ENCODE measurements at places on chromosomes 11 and 22.

GRCh38 chr11:123438131-123438627 is 8.1 kb downstream of the GRAMD1B start:
- no peak for DNase-seq

DNA sequence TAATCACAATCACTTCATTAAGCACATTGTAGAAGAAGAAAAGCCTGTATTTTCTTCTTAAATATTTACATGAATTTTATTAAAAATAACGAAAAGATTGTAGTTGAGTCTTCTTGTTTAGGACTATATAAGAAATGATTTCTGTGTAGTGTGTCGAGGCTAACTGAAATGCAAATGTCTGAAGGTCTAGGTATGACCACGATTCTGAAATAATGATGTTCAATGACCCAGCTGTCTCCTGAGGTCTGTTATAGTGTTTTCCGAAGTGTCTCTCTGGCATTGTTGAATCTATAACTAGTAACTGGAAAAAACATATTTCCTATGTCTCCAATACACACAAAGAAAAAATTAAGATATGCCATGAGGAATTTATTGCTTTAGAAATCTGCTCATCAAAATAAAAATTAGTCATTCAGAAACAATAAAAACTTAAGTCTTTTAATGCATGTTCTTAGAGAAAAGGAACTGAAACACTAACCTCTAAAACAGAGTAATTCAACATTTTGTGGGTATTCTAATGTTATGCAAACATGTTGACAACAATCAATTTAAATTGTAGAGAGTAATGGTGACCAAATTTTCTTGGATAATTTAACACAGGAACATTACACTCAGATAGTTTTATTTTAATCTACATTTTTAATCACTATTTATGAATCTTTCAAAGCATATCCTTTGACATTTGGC is 55.0 kb downstream of the CASP12 start:
- DNase-seq = no peak

DNA sequence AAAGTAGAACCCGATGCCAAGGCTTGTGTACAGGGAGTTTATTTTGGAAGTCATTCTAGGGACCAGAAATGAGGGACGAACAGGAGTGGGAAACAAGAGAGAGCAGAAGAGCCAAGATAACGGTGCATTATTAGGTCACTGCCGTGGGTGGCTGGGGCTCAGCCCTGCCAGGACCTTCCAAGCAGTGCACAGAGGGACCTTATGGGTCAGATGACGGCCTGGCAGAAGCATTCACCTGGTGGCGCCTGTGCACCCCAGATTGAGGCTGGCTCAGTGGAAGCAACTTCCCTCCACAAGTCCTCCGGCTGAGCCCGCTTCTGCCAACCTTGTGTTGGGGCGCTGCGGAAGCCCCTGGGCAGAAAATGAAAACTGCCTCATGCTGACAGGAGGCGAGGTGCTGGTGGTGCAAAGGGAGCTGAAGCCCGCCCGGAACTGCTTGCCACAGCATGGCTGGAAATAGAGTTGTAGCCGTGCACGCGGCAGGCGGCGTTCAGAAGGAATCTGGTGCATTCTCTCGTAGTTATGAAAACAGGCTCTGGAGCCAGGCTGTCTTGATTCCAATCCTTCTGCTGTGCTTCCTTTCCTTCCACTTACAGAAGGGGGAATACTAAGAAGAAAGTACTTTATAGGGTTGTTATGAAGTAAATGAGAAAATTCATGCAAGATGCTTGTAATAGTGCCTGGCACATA is 22.2 kb upstream of the TP53I11 start:
- no peak for DNase-seq

DNA sequence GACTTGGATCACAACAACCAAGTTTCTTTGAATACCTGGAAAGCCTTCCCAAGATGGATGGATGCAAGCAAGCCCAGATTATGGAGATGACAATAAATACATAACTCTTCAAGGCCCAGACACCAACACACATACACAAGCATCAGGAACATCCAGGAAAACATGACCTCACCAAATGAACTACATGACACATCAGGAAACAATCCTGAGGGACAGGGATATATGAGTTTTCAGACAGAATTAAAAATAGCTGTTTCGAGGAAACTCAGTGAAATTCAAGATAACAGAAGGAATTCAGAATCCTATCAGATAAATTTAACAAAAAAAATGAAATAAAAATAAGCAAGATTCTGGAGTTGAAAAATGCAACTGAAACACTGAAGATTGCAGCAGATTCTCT is 659.4 kb downstream of the METTL15 start:
- DNase-seq = no peak

DNA sequence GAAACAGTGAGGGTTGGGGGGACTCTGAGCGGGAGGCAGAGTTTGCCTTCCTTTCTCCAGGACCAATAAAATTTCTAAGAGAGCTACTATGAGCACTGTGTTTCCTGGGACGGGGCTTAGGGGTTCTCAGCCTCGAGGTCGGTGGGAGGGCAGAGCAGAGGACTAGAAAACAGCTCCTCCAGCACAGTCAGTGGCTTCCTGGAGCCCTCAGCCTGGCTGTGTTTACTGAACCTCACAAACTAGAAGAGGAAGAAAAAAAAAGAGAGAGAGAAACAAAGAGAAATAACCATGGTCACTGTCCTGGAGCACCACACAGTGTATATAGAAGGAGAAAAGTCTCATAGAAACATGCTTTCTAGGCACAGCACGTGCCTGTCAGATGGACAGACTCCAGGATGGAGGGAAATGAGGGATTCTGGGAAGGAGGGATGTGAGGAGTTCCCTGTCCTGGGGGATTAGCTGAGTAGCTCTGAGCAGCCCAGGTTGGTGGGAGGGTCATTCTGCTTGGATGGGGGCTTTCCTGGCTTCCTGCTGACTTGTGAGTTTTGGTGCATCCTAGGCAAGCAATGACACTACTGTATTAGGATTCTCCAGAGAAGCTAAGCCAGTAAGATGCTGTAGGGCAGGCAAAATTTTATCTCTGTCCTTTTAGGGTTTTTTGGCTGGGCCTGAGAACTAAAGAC is 3.1 kb downstream of the GSTP1 start:
- no peak for DNase-seq

- DNase-seq = no peak
Observed at GRCh38 chr22:47041271-47042115, 279.0 kb downstream of the TBC1D22A start.

- no peak for DNase-seq
Observed at GRCh38 chr11:119694334-119694733, 34.7 kb downstream of the NECTIN1 start.

DNA sequence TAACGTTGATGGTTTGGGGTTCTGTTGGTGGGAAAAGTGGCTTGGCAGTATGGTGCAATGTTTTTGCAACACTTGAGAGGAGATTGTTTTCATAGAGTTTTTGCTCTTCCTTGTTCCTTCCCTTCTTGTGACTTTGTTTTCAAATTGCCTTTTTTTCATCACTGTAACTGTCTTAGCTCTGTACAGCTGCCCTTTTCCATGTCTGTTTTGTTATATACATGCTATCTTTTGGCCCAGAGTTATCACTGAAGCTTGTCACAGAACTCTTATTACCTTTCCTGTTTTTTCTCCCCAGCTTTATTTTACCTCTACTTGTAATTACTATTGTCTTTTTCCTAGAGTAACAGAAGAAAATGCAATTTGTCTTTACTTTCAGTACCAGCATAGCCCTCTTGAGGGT is 154.1 kb downstream of the DDX10 start:
- no peak for DNase-seq

GRCh38 chr11:8247312-8247711 is 16.4 kb downstream of the LMO1 start:
- DNase-seq = no peak

DNA sequence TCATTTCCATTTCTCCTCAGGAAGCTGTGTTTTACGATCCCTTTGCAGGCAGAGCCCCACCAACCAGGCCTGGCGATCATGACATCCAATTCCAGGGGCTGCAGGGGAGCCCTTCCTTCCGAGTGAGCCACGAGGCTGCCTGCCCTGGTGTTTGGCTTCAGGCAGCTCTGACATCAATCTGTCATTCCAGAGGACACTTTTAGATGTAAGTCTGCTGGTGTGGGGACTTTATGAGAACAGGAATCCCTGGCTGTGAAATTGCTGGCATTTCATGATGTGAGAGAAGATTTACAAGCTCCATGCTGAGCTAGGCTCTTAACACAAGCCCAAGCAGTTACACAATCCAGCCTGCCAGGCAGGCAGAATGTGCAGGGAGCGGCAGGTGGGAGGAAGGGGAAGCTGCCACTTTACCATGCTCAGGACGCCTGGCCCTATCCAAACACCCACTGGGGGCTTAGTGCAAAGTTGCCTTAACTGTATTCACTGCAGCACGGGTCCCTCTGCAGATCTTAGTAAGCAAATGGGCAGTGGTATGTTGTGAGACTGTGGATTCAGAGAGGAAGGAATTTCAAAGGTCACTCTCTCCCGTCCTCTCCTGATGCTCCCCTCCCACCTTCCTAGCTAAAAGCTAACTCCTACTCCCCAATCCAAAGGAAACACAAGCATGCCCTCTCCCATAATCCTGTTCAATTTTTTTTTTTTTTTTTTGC is 43.4 kb upstream of the MICAL2 start:
- DNase-seq = no peak

GRCh38 chr11:16058671-16059070 is 297.7 kb downstream of the SOX6 start:
- no peak for DNase-seq

DNA sequence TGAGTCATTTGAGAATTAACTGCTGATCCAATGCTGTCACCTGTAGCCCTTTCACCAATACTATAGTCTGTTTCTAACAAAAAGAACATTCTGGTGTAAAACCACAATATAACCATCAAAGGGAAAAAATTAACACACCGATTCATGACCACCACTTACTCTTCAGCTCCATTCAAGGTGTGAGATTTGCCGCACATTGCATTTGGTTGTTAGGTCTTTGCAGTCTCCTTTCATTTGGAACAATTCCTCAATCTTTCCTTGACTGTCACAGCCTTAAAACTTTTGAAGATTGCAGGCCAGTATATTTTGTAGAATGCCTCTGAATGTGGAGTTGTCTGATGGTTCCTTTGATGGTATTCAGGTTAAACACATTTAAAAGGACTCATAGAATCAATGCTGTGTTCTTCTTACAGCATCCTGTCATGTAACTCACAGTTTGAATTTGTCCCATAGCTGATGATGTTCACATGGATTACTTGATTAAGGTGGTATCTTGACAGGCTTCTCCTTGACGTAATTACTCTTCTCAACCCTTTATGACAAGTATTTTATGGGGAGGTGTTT is 63.6 kb downstream of the TNRC6B start:
- DNase-seq = no peak

DNA sequence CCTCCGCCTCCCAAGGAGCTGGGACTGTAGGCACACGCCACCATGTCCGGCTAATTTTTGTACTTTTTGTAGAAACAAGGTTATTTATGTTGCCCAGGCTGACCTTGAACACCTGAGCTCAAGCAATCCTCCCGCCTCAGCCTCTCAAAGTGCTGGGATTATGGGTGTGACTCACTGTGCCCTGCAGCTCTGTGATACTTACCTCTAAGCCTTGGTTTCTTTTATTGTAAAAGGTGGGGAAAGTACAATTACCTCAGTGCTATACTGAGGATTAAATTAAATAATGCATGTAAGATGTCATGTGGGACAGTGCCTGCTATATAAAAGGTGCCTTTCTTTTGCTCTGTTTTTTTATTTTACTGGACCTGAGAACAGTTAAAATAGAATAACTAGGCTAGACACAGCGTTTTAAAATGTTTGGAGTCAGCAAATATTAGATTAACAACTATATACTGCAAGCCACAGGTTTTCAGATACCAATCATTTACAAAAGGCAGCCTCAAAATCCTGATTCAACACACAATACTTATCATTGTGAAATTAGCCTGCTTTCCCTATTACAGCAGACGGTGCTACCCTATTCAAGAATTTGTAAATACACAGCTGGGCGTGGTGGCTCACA is 30.0 kb downstream of the PRR14L start:
- no peak for DNase-seq

GRCh38 chr11:129395432-129395831 is 19.8 kb downstream of the BARX2 start:
- DNase-seq = no peak

DNA sequence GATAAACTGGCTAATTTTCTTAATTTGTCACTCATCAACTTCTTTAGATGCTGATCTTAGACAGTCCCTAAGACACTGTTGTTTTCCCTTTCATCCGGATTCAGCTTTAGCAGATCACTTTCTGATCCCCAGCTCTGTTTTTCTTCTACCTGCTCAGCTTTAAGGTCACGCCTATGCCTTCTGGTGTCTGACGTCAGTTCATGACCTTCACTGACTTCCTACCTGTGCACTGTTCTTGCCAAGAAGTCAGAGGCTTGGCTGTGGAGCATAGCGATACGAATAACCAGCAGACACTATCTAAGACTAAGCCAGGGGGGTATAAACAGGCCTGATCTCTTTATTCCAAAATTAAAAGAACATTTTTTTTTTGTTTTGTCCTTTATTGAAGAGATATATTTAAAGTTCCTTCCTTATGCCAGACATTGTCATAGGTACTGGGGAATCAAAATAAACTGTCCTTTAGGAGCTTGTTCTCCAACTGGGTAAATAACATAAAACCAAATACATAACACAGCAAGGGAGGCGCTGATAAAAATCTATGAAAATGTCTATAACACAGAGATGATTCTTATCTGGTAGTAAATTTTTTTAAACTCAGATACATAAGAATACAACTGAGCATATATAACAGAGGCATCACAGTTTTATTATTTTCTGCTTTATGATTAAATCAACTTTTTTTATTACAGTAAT is 352.2 kb upstream of the CTSC start:
- DNase-seq = no peak

DNA sequence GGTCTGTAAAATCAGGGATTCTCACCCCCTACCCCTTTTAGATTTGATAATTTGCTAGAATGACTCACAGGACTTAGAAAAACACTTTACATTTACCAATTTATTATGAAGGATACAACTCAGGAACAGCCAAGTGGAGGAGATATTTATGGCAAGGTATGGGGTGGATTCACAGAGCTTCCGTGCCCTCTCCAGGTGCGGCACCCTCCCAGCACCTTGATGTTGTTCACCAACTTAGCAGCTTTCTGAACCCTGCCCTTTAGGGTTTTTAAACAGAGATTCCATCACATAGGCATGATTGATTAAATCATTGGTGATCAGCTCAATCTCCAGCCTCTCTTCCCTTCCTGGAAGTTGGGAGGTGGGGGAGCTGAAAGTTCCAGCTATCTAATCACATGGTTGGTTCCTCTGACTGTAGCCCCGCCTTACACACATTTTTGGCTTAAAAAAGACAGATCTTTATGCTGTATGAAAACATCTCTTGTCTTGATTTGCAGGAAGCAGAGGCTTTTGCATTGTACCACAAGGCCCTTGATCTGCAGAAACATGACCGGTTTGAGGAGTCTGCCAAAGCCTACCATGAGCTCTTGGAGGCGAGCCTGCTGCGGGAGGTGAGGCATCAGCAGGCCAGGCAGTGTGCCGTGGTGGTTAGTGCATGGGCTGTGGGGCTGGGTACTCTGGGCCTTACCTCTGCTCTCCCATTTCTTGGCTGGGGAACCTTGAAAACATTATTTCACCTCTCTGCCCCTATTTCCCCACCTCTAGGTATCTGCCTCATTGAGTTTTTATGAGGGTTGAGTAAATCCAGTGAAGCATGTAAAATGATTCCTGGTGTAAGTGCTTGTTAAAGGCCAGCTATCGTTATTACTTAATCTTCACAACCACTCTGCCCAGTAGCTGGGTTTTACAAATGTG is 27.0 kb downstream of the CABIN1 start:
- no peak for DNase-seq

GRCh38 chr11:77340501-77340900 is 39.0 kb upstream of the GDPD4 start:
- DNase-seq = no peak

Measured in activated naive CD8-positive, alpha-beta T cell treated with anti-CD3 and anti-CD28 coated beads, Interleukin-2, amount 50 U/mL, for 16 hours (primary cell).